ENCODE measurements at places on chromosomes 7 and 10.

GRCh38 chr7:925601-926000 lies 28.9 kb downstream of the ADAP1 start:
- DNase-seq: no peak

GRCh38 chr7:43484678-43485395 lies 98.1 kb upstream of the STK17A start:
- no peak for DNase-seq

DNA sequence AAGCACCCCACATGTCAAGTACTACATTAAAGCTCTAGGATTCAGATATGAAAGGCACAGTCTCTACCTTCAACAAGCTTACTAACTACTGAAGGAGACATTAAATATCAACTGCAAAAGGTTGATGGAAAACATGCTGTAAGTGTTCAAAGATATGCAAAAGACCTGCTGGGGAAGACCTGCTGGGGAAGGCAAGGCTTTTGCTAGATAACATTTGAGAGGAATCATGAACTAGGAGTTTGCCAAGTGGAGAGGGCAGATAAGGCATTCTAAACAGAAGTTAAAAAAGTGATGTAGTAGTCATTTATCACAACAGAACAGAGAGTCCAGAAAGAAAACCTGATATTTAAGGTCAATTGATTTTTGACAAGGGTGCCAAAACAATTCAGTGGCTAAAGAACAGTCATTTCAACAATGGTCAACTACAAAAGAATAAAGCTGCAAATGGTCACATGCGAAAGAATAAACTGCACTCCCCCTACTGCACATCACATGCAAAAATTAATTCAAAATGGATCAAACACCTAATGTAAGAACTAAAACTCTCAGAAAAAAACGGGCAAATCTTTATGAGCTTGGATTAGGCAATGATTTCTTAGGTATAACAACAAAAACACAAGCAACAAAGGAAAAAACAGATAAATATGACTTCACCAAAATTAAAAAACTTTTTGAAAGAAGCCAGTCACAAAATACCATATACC lies 23.0 kb upstream of the MSS51 start:
- DNase-seq: no peak

GRCh38 chr7:17651863-17652385 lies 288.4 kb downstream of the SNX13 start:
- DNase-seq: peak; percentile 62

GRCh38 chr10:99124376-99124775 lies 111.3 kb downstream of the HPSE2 start:
- DNase-seq: no peak

GRCh38 chr10:2993636-2994035 lies 73.7 kb upstream of the PFKP start:
- no peak for DNase-seq

GRCh38 chr10:44293306-44293778 lies 91.6 kb downstream of the CXCL12 start:
- DNase-seq: peak; percentile 66

GRCh38 chr7:70585071-70585470 lies 546.9 kb upstream of the GALNT17 start:
- no peak for DNase-seq

DNA sequence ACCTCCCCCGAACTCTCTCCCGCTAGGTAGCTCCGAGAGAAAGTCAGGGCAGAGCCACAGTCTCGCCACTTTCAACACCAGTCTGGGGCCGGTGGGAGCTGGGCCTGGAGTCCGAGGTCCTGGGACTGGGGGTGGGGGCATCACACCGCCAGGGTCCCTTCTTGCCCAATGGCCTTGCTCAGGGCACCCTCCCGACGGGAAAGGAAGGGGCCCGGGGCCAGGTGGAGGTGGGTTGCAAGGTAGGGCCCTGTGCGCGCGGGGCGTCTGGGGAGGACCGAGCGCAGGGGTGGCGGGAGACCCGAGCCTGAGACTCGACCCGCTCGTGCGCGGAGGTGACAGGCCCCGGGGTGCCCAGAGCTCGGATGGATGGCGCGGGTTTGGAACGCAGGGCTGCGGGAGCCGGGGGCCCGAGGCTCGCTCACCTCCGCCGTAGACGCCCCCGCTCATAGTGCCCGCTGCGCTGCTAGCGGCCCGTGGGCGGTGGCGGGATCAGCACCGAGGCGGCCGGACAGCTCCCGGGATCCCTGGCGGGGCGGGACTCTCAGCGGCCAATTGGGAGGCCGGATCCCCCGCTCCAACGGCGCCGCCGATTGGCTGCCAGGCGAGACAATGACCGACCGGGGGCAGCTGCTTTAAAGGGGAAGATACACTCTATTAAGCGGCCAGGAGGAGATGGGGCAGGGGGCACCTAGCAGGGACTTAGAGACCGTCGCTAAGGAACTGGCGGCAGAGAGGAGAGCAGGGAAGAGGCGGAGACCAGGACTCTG lies at the start of gene ACTL6B:
TSS of gene ACTL6B (minus strand) at position 541 of the 767 bp plus-strand sequence. CDS start at position 447, 94 bp downstream.
- DNase-seq: peak; percentile 86

DNA sequence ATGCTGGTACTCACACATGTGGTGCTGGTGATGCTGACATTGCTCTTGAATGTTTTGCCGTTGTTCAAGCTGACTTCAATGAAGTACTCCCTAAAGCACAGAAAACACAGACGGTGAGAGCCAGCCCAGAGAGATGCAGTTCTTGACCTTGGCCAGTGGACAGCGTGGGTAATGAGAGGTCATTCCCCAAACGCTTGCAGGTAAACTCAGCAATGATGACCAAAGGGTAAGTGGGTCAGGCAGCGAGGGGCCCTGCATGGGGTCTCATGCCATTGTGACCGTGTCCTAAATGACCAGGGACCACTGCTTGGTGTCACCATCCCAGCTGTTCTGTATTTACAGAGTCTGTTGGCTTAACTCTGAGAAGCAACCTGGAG lies 32.8 kb upstream of the ANTXRL start:
- no peak for DNase-seq

- DNase-seq: no peak
Observed at GRCh38 chr7:150755473-150756099, 18.4 kb downstream of the GIMAP5 start.

GRCh38 chr10:72598769-72599701 lies 26.8 kb downstream of the MICU1 start:
- no peak for DNase-seq

- DNase-seq: no peak
Observed at GRCh38 chr7:133359449-133359848, 106.6 kb downstream of the EXOC4 start.

DNA sequence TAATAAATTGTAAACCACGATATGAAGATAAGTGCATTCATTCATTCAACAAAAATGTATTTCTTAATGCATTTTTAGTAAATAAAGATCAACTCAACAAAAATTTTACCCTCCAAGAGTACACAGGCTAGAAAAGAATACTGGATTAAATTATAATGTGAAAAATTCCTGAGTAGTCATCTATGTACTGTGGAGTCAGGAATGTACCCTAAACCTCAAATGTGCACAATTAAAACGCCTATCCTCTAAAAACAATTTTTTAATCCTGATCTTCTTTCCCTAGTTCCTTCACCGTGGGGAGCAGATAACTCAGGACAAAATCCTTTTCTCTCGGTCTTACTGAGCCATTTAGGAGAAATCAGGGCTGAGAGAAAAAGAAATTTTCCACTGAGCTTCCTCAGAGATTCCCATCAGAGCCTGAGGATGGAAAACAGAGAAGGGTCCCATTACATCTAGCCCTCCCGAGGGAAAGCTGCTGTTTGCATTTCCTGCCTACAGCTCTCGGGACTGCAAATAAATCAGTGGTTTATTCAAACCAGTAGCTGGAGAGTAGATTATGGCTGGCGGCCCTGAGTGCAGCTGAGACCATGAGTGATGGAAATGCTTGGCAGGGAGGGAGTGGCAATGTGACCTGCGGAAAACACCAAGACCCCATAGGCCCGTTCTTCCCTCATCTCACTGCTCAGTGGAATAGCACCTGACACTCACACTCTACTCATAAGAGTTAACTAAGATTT lies 7.4 kb downstream of the TAS2R40 start:
- DNase-seq: peak; percentile 70

- DNase-seq: no peak
Observed at GRCh38 chr7:96484091-96484490, 162.2 kb upstream of the SLC25A13 start.

Data from eye (tissue), 1 donor.